Activated CD4-positive, alpha-beta T cell treated with anti-CD3 and anti-CD28 coated beads, Interleukin-2, amount 10 ng/mL, durations not matched to agents 24 days and 14 days (primary cell): ENCODE measurements at places on chromosomes 3 and 15.

GRCh38 chr3:114005481-114005880, 50.8 kb downstream of the CCDC191 start:
- H3K4me1 ChIP-seq, result no peaks in the 10 kb centered on the region
- peaks cover 2% of the 10 kb centered on the region for H3K36me3 ChIP-seq
- H3K4me3 ChIP-seq, result no peak overlapping the region
- no peaks in the 10 kb centered on the region for H3K27me3 ChIP-seq
- no peak for DNase-seq

DNA sequence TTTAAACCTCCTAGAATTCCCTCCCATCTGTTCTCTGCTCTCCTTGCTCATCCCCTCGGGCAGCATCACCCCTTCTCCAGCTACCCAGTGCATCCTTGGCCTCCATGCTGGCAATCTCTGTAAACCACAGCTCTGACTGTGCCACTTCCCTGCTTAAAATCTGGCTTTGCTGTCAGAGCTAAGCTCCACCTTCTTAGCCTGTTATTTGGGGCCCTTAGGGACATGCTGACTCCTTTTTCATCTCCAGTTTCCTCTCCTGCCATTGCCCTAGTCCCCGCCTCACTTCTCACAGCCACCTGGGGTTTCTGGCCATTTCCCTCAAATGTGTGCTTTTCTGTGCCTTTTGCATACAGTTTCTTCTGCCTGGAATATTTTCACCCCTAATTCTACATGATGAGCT, 5.7 kb downstream of the SLC6A20 start:
- no peak overlapping the region for H3K4me3 ChIP-seq
- peaks cover 3% of the 10 kb centered on the region for H3K4me1 ChIP-seq
- peaks cover 72% of the 10 kb centered on the region for H3K27me3 ChIP-seq
- H3K27ac ChIP-seq, result no peak overlapping the region

GRCh38 chr15:33378866-33379480, 68.2 kb downstream of the RYR3 start:
- DNase-seq, result no peak
- no peak overlapping the region for H3K4me3 ChIP-seq
- no peak overlapping the region for H3K27ac ChIP-seq
- no peaks in the 10 kb centered on the region for H3K36me3 ChIP-seq

GRCh38 chr3:8841472-8841871, 72.1 kb upstream of the OXTR start:
- no peak overlapping the region for H3K27ac ChIP-seq
- H3K36me3 ChIP-seq, result no peaks in the 10 kb centered on the region
- no peaks in the 10 kb centered on the region for H3K4me1 ChIP-seq
- H3K27me3 ChIP-seq, result no peaks in the 10 kb centered on the region
- DNase-seq, result no peak
- H3K4me3 ChIP-seq, result no peak overlapping the region

DNA sequence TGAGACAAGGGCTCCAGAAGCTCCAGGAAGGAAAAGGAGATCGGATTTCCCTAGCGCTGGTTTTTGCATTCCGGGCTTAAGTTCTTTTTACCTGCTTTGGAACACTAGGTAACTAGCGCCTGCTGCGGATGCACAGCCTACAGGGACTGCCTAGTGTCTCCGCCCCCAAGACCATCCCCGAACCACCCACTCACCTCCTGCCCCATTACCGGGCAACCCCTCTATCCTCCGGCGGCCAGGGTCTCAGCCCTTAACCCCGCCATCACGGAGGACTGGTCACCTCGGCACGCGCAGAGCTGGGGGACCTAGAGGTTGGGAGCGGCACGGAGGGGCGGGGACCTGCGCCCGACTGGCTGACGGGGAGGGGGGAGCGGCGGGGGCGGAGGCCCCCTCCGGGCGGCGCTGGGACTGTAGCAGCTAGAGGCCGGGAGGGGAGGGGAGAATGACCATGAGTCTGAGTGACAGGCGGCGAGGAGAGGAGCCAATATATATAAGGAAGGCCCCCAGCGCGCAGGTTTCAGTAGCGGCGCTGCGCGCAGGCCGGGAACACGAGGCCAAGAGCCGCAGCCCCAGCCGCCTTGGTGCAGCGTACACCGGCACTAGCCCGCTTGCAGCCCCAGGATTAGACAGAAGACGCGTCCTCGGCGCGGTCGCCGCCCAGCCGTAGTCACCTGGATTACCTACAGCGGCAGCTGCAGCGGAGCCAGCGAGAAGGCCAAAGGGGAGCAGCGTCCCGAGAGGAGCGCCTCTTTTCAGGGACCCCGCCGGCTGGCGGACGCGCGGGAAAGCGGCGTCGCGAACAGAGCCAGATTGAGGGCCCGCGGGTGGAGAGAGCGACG, at the start of gene DLL4:
DLL4 (plus strand) TSS at position 520 of the 839 bp plus-strand sequence. CDS start 329 bp downstream, outside the sequence.
- peak; percentile 82 for DNase-seq
- peaks cover 2% of the 10 kb centered on the region for H3K36me3 ChIP-seq
- H3K4me3 ChIP-seq, result peak within 1 kb of the TSS; percentile 80
- H3K27me3 ChIP-seq, result peaks cover 73% of the 10 kb centered on the region
- no peak within 1 kb of the TSS for H3K27ac ChIP-seq

DNA sequence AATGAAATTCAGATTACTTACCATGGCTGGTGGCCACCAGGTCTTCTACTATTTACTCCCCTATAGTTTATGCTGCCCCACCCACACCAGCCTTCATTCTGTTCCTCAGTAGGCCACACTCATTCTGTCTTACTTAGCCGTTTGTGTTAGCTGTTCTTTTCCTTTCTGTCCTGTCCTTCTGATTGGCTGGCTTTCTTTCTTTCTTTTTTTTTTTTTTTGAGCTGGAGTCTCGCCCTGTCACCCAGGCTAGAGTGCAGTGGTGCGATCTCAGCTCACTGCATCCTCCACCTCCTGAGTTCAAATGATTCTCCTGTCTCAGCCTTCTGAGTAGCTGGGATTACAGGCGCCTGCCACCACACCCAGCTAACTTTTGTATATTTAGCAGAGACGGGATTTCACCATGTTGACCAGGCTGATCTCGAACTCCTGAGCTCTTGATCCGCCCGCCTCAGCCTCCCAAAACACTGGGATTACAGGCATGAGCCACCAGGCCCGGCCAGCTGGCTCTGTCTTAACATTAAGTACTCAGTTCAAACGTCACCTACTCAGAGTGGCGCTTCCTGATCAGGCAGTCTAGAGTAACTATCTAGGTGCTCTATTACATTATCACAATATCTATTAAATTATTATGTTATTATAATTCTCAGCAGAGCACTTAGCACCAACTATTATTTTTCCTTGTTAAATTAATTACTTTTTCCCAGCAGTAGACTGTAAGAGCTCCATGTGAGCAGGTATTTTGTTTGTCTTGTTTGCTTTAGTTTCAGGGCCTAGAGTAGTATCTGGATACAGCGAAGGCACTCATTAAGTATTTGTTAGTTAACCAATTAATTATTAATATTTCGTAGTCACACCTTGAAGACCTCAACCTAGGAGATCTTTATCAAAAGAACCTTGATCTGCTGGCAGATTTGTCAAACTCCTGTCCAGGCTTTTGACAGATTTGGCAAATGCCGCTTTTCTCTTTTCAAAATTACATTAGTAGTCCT, 6.4 kb downstream of the CMSS1 start:
- H3K27ac ChIP-seq, result peak overlapping the region; percentile 27
- no peak for DNase-seq
- no peak overlapping the region for H3K4me3 ChIP-seq
- no peaks in the 10 kb centered on the region for H3K27me3 ChIP-seq
- peaks cover 11% of the 10 kb centered on the region for H3K36me3 ChIP-seq

GRCh38 chr3:103614719-103615118, 1179.9 kb downstream of the ZPLD1 start:
- no peaks in the 10 kb centered on the region for H3K36me3 ChIP-seq
- H3K4me1 ChIP-seq, result no peaks in the 10 kb centered on the region
- H3K4me3 ChIP-seq, result no peak overlapping the region
- DNase-seq, result no peak

DNA sequence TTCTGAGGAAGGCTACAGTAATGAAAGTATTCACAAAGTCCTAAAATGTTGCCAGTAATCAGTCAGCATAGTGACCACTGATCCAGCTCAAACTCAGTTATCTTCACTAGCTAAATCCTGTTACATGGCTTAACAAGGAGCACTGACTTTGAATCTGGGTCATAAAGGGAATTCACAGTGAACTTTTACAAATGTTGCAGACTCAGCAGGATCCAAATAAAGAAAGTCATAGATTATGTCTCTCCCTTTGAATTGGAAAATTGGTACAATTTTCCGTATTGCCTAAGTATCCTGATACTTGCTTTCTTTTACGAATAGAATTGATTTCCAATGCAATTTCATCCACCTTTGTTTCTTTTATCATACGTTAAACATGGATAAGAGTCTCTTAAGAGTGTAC, 431.5 kb upstream of the CNTN6 start:
- no peak overlapping the region for H3K4me3 ChIP-seq
- no peak overlapping the region for H3K27ac ChIP-seq
- no peaks in the 10 kb centered on the region for H3K36me3 ChIP-seq
- no peaks in the 10 kb centered on the region for H3K27me3 ChIP-seq
- no peaks in the 10 kb centered on the region for H3K4me1 ChIP-seq

- no peaks in the 10 kb centered on the region for H3K36me3 ChIP-seq
- H3K27me3 ChIP-seq, result peaks cover 25% of the 10 kb centered on the region
- no peaks in the 10 kb centered on the region for H3K4me1 ChIP-seq
- DNase-seq, result no peak
- no peak overlapping the region for H3K4me3 ChIP-seq
Observed at GRCh38 chr3:186004209-186004608, 66.4 kb upstream of the TRA2B start.

DNA sequence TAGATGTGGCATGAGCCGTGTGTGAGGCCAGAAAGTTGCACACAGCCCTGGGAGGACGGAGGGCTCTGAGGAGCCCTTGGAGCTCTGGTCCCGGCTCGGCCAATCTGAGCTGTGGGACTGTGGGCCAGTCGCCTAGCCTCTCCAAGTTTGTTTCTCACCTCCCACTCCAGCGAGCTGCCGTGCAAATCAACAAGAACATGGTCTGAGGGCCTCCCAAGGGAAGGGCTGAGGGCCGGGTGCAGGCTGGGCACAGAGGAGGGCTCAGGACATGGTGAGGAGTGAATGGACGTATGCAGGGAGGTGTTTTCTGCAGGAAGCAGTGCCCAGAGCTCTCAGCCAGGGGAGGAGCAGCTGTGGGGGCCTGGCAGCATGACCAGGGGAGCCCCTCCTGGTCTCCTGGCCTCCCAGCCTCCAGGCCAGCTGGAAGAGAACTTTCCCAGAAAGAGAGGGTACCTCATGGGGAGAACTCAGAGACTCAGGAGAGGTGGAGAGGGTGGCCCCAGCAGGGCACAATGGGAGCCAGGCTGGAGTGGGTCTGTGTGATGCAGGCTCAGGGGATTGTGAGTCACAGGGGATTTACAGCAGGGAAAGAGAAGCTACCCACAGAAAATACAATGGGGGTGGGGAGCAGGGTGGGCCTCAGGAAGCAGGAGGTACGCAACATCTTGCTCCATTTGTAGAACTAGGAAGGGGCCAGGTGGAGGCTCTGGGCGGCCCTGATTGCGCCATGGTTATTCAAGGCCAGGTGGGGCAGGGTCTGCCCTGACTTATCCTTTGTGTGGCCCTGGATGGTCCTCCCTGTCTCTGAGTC, 24.8 kb downstream of the PSTPIP1 start:
- no peaks in the 10 kb centered on the region for H3K27me3 ChIP-seq
- H3K4me3 ChIP-seq, result peak overlapping the region; percentile 76
- H3K4me1 ChIP-seq, result peaks cover 77% of the 10 kb centered on the region
- DNase-seq, result peak; percentile 75
- H3K36me3 ChIP-seq, result peaks cover 57% of the 10 kb centered on the region

DNA sequence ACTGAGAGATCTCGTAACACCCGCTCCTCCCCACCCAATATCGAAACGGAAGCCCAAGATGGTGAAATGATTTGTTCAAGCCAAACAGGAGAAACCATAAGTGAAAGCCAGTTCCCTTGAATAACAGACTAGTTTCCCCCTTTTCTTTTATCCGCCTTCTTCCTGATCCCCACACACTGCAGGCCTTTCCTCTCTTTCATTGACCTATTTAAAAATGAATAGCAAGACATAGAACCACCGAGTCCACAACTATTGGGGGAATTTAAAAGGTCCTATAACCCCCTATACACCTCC, 382 bp upstream of the COX17 start:
- peaks cover 31% of the 10 kb centered on the region for H3K4me1 ChIP-seq
- H3K36me3 ChIP-seq, result peaks cover 18% of the 10 kb centered on the region
- H3K4me3 ChIP-seq, result peak overlapping the region; percentile 87

GRCh38 chr15:76863693-76864092, 41.4 kb downstream of the SCAPER start:
- H3K4me1 ChIP-seq, result peaks cover 27% of the 10 kb centered on the region
- DNase-seq, result no peak
- no peak overlapping the region for H3K27ac ChIP-seq
- H3K27me3 ChIP-seq, result no peaks in the 10 kb centered on the region
- no peak overlapping the region for H3K4me3 ChIP-seq

GRCh38 chr3:151548195-151548594, 87.3 kb upstream of the IGSF10 start:
- H3K4me3 ChIP-seq, result no peak overlapping the region
- peaks cover 5% of the 10 kb centered on the region for H3K27me3 ChIP-seq
- no peaks in the 10 kb centered on the region for H3K4me1 ChIP-seq
- H3K27ac ChIP-seq, result no peak overlapping the region
- H3K36me3 ChIP-seq, result no peaks in the 10 kb centered on the region
- no peak for DNase-seq

- H3K4me1 ChIP-seq, result peaks cover 25% of the 10 kb centered on the region
- H3K27me3 ChIP-seq, result no peaks in the 10 kb centered on the region
- H3K4me3 ChIP-seq, result no peak overlapping the region
- DNase-seq, result no peak
- H3K36me3 ChIP-seq, result no peaks in the 10 kb centered on the region
Observed at GRCh38 chr3:189292667-189293484, 121.1 kb downstream of the TPRG1 start.

GRCh38 chr15:43776101-43776717, 557 bp downstream of the ELL3 start:
- H3K36me3 ChIP-seq, result peaks cover 27% of the 10 kb centered on the region
- H3K4me3 ChIP-seq, result peak overlapping the region; percentile 90
- peaks cover 11% of the 10 kb centered on the region for H3K27me3 ChIP-seq
- H3K4me1 ChIP-seq, result peaks cover 21% of the 10 kb centered on the region
- H3K27ac ChIP-seq, result no peak overlapping the region

DNA sequence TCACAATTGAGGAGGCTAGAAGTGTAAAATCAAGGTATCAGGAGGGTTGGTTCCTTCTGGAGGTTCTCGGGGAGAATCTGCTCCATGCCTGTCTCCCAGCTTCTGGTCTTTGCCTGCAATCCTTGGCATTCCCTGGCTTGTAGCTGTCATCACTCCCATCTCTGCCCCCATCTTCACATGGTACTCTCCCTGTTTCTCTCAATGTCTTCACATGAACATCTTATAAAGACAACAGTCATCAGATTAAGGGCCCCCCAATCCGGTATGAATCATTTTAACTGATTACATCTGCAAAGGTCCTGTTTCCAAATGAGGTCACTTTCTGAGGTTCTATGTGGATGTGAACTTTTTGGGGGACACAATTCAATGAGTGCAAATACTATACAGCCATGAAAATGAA, 113.0 kb upstream of the GALNT15 start:
- no peak for DNase-seq
- H3K4me3 ChIP-seq, result no peak overlapping the region
- no peak overlapping the region for H3K27ac ChIP-seq
- H3K36me3 ChIP-seq, result no peaks in the 10 kb centered on the region
- peaks cover 7% of the 10 kb centered on the region for H3K27me3 ChIP-seq
